NT2/D1 (cell line): ENCODE measurements at places on chromosomes 4 and X.

DNA sequence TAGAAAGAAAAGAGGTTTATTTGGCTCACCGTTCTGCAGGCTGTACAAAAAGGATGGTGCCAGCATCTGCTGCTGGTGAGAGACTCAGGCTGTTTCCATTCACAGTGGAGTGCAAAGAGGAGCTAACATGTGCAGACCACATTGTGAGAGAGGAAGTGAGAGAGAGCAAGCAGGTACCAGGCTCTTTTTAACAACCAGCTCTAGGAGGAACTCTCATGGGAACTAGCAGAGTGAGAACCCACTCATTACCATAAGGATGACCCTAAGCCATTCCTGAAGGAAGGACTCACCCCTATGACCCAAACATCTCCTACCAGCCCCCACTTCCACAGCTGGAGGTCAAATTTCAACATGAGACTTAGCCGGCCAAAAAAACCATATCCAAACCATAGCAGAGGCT is 158.6 kb upstream of the ADGRL3 start:
- DNase-seq, result peak; percentile 18

- DNase-seq, result peak; percentile 82
Observed at GRCh38 chr4:5752376-5753184, 41.6 kb downstream of the EVC start.

DNA sequence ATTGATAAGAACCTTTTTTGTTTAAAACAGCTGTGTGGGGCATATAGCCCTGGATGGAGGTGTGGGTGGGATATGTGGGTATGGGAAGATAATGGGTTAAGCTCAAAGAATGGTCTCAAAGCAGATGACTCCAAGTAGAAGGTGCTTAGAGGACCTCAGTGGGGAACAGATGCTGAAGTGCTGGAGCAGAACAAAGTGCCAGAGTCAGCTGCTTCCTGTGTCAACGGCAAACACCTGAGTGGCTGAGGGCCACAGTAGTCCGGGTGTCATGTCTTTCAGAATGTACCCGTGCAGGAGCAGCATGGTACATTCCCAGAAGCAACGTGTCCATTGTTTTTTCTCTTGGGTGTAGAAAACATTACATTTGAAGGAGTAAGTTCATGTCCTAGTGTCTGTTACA is 210.6 kb downstream of the CCNG2 start:
- DNase-seq, result no peak

DNA sequence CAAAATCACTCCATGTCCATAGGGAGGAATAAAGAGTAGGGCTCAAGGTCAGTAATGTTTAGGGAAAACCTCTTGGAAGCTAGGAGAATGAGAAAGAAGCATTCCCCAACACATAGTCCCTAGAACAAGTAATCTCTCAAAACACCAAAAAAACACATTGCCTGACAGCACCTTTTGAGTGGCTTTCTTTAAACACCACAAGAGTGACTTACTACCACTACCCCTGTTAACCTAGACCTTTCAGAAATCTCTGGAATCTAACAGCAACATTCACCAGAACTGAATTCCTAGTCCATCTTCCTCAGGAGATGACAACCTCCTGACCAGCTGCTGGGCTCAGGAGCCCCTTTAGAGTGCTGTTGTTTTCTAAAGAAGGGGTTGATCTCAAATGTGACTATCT is 142.2 kb downstream of the SOWAHB start:
- no peak for DNase-seq

GRCh38 chr4:158313566-158313965 is 103.3 kb downstream of the TMEM144 start:
- DNase-seq, result no peak

- no peak for DNase-seq
Observed at GRCh38 chr4:42415281-42415680, 18.0 kb downstream of the SHISA3 start.

GRCh38 chr4:41332510-41333054 is 75.9 kb downstream of the UCHL1 start:
- no peak for DNase-seq

DNA sequence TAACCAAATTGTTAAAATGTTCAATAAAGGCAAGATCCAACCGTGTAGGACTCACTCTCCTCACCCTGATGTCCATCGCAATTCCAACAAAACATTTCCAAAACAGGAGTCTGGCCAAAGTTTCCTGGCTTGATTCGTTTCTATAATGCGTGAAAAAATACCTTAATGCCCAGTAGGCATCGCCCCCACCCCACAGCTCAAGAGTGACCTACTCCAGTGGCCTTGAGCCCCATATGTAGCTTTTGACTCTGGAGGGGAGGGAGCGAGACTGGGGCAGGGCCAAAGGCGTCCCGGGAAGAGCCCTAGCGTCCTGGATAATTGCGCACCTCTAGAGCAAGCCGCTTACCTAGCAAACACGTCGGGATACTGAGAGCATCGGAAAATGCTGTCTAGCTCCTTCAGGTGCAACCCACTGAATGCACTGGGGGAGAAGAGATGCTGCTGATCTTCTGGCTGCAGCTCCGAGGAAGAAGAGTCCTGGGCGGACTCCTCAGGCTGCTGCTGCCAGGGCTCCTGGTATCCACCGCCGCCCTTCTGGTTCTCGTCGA is 55.6 kb upstream of the NKAP start:
- DNase-seq, result no peak

DNA sequence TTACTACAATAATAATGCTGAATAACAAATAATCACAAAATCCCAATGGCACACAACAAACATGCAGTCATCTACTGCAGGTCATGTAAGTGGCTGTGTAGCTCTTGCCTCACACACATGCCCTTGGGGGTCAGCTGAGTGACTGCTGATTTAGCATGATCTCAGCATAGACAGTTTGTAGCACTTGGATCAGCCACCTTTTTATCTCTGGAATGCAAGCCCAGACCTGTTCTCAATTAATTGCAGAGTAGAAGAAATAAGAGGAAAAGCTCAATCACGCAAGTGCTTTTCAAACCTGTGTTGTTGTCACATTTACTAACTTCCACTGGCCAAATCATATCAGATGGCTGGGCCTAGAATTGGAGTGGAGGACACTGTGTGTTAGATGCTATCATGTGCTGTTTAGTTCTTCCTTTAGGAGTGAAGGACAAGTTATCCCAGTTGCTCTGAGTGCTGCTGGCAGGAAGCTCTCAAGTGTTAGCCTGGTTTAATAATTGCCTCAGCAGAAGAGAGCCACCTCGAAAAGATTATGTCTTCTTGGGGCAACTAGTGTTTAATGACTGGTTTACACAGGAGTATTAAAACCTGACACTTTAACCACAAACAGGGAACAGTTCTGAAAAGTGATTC is 128.3 kb upstream of the EPHA5 start:
- DNase-seq, result no peak

- no peak for DNase-seq
Observed at GRCh38 chr4:4439782-4440181, 52.9 kb downstream of the NSG1 start.

DNA sequence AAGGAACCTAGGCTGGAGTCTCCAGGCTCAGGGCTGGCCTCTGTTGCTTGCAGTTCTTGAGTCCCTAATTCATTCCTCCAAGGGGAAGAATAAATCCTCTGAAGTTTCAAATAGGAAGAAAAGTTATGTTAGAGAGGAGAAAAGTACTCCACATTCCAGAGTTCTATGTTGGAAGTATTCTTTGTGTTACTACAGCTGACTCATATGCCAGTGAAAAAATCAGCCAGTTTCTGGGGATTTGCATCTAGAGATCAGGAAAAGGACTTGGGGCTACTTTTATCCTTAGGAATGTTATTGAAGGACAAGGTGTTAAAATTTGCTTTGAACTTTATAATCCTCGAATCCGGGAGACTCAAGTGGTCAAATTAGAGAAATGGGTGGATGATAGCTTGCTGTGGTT is 11.7 kb upstream of the NUDT9 start:
- DNase-seq, result no peak

DNA sequence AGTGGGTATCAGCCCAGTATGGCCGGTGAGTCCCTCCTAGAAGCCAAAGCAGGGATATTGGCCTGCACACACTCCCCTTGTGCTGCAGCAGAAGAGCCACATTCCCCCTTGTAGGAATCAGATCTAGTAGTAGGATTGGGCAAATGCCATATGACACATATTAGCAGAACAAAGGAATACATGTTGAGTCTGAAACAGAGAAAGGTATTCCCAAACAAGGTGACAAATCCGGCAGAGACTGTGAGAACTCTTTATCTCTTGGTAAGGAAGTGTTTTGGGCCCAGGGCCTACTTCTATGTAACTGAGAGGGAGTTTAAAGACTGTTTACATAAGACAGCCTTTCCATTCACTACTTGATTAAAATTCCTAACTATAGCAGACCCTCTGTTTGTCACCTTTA is 1382.0 kb downstream of the FAM133A start:
- DNase-seq, result no peak

DNA sequence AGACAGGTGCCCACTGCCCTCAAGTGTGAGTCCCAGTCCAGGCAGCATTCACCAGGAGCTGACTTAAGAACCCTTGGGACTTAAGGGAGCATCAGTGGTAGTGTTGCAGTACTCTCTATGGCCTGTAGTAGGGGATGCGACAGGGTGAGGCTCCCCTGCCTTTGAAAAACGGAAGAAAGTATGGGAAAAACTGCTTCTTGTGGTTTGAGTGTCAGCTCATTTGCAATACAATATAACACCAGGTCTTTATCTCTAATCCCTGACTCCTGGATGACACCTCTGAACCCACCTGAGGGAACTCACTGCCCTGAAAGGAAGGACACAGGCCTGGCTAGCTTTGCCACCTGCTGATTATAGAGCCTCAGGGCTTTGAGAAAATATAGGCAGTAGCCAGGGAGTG is 176.0 kb downstream of the SMARCA1 start:
- DNase-seq, result peak; percentile 39

GRCh38 chr4:11408233-11408967 is 20.3 kb downstream of the HS3ST1 start:
- DNase-seq, result no peak

GRCh38 chr4:118814058-118814457 is 21.9 kb downstream of the SEC24D start:
- no peak for DNase-seq

DNA sequence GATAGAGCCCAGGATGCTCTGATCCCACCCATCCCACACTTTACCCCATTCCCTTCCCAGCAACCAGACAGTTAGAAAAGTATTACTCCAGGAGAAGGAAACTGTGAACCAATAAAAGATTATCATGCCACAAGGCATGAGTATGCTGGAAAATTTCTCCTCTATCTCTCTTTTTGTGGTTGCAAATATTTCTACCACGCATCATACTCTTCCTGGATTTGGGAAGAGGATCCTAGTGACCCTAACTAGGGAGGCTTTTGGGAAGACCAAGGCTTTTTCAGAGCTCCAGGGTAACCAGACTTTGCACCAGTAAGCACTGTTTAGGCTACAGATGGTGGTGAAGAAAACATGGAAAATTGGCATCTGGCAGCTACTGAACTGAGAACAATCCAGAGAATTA is 257.6 kb upstream of the CLNK start:
- no peak for DNase-seq

GRCh38 chr4:37517326-37517725 is 168.8 kb downstream of the RELL1 start:
- no peak for DNase-seq

- DNase-seq, result no peak
Observed at GRCh38 chr4:129037093-129037492, 56.2 kb downstream of the SCLT1 start.

- no peak for DNase-seq
Observed at GRCh38 chrX:99192421-99192820, 1217.7 kb downstream of the PCDH19 start.

- DNase-seq, result no peak
Observed at GRCh38 chr4:120763650-120764049, 158.9 kb downstream of the PRDM5 start.

DNA sequence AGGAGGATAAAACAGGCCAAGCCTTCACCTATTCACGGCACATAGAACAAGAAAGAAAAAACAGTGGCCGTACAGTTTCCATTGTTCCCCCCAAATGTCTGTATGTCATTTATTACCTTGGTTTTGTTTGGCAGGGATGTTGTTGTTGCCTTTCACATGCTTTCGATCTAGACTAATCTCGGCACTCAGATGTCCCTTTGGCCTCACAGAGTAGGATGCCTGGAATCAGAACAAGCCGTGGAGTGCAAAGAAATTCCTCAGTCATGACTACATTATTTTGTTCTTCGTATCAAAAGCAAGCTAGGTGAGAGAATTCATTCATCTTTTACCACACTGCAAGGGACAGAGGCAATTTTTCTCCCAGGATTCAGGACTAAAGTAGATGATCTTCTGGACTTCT is 106.9 kb downstream of the SMIM20 start:
- no peak for DNase-seq

GRCh38 chr4:140841186-140841585 is 85.0 kb upstream of the TBC1D9 start:
- DNase-seq, result no peak

- no peak for DNase-seq
Observed at GRCh38 chr4:142901166-142901662, 55.1 kb upstream of the INPP4B start.

- no peak for DNase-seq
Observed at GRCh38 chr4:78797777-78798284, 21.7 kb downstream of the BMP2K start.
